Nucleus accumbens (tissue), 56 donors: ENCODE measurements at places on chromosomes 16 and 17.

- DNase-seq, result no peak
Observed at GRCh38 chr17:30571921-30572320, 94.7 kb downstream of the GOSR1 start.

- DNase-seq, result no peak
Observed at GRCh38 chr16:77396461-77396860, 38.4 kb downstream of the ADAMTS18 start.

DNA sequence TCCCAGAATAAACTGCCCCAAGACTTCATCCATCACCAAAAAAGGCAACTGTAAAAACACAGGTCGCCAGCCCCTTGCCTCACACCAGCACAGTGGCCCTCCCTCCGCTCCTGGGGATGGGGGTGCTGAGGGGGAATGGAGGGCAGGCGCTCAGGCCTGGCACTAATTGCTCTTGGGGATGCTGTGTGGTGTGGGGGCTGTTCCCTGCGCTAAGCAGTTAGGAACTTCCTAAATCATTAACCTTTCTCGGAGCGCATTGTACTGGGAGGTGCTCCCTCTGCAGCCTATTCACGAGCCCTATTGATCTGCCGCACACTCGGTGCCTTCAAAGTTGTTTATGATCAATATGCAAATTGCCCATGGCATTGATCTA, 199.9 kb downstream of the ZFHX3 start:
- DNase-seq, result no peak

- DNase-seq, result no peak
Observed at GRCh38 chr17:11814655-11815262, 182.5 kb downstream of the ZNF18 start.

GRCh38 chr17:42814633-42815399, 9.3 kb downstream of the BECN1 start:
- no peak for DNase-seq

DNA sequence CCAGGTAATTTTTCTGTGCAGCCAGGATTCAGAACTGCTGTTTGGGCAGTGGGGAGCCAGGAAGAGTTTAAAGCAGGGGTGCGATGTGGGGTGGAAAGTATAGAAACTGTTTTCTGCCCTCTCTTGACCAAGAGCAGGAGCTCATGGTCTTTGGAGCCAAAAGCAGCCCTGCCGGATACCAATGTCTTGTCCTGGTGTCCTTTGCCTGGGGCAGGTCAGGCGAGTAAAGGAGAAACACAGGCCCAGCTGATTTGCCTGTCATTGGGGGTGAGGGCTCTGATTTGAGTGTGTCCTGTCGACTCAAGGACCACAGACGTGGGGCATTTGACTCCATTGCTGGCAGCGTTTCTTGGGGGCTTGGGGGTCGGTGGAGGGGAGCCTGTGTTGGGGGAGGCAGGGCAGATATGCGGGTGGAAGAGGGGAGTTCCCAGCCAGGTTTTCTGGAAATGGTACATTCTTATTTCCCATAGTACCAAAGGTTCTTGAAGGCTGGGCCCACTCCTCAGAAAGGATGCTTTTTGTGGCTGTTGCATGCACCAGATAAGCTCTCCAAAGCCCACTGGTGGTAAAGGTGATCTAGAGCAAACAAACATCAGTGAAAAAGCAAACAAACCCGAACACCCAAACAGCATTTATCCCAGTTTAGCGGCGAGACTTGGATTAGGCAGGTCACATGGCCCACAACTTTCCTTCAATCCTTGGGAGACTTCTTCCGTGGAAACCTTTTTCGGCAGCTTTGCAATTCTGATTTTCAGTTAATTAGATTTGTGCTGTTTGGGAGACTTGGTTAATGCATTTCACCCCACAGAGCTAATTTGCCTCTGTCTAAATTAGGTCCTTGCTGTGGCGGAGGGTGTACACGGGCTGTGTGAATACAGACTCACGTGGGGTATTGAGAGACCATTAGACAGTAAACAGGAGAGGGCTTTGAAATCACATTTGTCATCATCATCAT, 59.0 kb downstream of the MSI2 start:
- no peak for DNase-seq

- DNase-seq, result peak; percentile 13
Observed at GRCh38 chr16:88755745-88756443, 29.1 kb downstream of the PIEZO1 start.

DNA sequence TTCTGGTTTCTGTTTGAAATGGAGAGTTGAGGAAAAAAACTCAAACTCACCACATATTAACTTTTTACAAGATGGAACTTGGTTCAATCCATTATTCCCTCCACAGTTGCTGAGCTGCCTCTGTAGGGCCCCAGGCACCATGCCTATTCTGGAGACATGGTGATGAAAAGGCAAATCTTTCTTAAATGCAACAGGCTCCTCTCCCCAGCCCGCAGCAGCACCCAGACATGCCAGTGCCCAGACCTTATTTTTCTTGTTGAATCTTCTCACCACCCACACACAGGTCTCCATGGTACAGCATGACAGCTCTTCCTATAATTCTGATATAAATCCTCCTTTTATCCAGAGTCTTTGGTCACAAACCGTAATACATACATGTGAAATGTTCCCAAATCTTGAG, 7.6 kb downstream of the CYTH1 start:
- DNase-seq, result no peak

- no peak for DNase-seq
Observed at GRCh38 chr17:20172376-20172775, 163.2 kb downstream of the SPECC1 start.

DNA sequence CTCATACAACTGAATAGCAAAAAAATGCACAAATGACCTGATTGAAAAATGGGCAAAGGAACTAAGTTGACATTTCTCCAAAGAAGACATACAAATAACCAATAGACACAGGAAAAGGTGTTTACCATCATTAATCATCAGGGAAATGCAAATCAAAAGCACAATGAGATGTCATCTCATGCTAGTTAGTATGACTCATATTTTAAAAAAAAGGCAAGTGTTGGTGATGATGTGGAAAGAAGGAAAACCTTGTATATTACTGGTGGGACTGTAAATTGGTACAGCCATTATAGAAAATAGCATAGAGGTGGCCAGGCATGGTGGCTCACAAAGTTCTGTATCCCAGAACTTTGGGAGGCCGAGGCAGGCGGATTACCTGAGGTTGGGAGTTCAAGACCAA, 232.5 kb upstream of the ZFHX3 start:
- DNase-seq, result no peak

DNA sequence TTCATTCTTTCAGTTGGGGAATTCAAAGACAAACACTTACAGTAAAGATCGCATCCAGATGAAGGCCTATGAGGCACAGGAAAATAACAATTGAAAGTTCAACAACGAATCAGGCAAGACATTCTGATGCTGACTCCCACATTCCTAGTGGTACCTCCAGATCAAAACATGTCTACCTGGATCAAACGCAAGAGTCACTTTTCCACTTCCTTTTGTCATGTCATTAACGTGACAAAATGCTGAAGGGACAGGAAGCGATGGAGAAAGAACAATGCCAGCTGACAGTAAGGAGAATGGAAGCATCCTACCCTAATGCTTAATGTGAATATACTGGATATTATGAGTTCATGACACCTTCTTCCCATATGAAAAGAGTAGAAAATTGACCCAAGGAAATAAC, 365.4 kb upstream of the CDH11 start:
- no peak for DNase-seq

DNA sequence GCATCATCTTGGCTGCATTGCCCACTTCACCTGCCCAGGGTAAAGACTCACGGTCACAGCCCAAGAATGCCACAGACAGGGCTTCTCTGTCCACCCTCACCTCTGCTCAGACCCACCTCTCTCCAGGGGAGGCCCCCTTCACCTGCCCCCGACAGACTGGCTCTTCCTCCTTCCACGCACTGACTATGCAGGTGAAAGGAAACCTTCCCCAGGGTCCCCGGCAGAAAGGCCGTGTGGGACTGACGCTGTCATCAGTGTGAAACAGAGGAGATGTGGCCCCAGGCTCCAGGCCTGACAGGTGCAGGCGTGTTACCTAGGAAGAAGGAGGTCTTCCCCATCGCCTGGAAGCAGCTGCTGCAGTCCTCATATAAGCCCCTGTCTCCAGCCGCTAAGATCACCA, 9.3 kb upstream of the ROGDI start:
- no peak for DNase-seq

GRCh38 chr16:7350806-7351205, 18.2 kb downstream of the RBFOX1 start:
- no peak for DNase-seq
